ENCODE measurements at places on chromosomes 2 and 18.
A peak's percentile ranks its signal among the peaks of the same experiment; 100 is the strongest.

DNA sequence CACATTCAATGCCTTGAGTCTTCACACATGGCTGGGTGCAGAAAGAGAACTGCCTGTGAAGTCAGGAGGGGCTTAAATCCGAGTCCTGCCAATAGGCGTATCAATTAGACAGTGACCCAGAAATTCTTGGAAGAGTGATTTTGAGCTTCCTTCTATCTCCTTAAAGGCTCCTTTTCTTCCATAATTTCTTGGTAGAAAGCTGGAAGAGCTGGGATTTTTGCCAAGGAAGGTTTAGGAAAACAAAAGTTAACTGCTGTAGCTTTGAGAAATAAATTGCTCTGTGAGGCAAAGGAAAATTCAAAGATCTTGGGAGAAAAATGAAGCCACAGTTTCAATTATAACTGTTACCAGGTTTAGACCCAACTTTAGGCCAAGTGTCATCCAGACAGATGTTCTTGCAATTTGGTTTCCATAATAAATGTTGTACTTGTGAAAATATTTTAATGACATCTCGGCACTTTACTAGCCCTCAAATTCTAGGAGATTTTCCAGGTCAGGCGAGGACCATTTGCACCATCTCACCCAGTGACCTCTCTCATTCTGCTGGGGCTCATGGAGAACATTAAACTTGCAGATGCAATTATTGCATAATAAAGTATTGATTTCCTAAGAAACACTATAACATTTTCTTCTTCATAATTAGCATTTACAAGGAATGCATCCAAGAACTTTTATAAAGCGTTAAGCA lies 329.7 kb upstream of the MEIS1 start:
- DNase-seq = no peak

DNA sequence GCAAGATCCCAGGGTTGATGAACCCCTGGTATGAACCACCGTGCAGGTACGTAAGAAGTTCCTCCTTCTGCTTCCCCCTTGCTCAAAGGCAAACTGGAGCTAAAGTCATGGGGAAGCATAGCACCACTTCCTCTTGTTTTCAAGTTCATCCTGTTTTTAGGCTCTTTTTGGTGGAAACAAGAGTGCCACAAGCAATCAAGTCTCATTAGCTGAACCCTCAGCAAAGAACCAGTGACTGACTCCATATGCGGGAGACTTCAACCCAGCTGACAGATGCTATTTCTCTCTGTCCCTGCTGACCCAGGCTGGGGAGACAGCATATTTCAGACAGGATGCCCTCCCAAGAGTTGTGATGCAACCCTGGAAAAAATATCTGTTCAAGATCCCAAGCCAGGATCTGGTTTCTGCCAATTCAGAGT lies 47.7 kb downstream of the BCL2 start:
- no peak for DNase-seq

DNA sequence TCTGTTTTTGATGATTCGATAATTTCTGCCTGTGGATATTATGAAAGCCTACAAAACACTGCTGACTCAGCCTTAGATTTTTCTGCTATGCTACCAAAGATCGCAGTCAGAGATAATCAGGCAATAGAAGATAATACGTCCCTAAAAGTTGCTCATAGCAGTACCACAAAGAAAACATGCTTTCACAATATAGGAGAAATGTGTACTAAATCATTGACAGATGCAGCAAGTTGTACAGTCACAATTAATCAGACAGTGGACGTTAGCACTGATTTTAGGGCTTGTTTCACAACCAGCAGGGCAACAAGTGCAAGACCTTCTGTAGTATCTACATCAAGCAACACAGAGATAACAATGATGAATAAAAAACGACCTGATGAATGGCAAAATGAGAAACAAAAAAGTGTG lies 19.5 kb downstream of the RBM44 start:
- no peak for DNase-seq

- no peak for DNase-seq
These were observed 3.7 kb downstream of the TNFRSF11A start for GRCh38 chr18:62328586-62329525.

DNA sequence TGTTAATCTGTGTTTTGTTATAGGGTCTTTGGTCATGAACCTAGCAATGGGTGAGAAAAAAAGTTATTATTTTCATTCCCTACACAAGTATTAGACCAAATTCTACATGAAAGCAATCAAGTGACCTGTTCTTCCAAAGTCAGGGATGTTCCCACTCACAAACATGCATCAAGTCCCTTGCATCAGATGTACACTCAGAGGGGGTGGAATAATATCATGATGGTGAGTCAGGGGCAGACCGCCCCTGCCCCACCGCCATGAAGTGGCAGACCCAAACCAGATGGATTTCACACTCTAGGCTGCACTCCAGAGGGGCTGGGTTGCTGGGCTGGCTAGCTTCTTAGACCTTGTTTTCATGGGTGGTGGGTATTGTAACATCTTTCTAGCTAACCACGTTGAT lies 91.4 kb downstream of the ACAA2 start:
- no peak for DNase-seq

DNA sequence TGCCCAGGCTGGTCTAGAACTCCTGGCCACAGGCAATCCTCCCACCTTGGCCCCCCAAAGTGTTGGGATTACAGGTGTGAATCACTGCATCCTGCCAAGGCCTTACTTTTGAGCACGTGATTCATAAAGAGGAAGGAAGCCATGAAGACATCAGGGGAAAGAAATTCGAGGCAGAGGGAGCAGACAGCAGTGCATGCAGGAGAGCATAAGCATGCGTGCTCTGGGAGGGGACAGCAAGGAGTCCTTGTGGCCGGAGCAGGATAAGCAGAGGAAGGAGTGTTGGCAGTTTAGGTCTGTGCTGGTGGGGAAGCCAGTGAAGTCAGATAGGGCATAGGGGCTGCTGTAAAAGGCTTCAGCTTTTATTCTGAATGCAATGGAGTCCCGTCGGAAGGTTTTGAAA lies 400.5 kb upstream of the RAB12 start:
- no peak for DNase-seq

GRCh38 chr18:54883816-54884604 lies 55.7 kb downstream of the RAB27B start:
- DNase-seq = no peak

- no peak for DNase-seq
These were observed 4.5 kb upstream of the GPR55 start for GRCh38 chr2:230929381-230930148.

GRCh38 chr2:161321944-161322648 lies 13.9 kb downstream of the PSMD14 start:
- DNase-seq = no peak

- DNase-seq = no peak
These were observed 62.4 kb upstream of the TNP1 start for GRCh38 chr2:216922175-216922780.

GRCh38 chr2:56009758-56010458 lies 86.3 kb upstream of the EFEMP1 start:
- no peak for DNase-seq

- peak; percentile 56 for DNase-seq
These were observed 47.4 kb downstream of the VWA3B start for GRCh38 chr2:98134172-98135005.

- DNase-seq = no peak
These were observed 15.4 kb downstream of the HJURP start for GRCh38 chr2:233838726-233839446.

DNA sequence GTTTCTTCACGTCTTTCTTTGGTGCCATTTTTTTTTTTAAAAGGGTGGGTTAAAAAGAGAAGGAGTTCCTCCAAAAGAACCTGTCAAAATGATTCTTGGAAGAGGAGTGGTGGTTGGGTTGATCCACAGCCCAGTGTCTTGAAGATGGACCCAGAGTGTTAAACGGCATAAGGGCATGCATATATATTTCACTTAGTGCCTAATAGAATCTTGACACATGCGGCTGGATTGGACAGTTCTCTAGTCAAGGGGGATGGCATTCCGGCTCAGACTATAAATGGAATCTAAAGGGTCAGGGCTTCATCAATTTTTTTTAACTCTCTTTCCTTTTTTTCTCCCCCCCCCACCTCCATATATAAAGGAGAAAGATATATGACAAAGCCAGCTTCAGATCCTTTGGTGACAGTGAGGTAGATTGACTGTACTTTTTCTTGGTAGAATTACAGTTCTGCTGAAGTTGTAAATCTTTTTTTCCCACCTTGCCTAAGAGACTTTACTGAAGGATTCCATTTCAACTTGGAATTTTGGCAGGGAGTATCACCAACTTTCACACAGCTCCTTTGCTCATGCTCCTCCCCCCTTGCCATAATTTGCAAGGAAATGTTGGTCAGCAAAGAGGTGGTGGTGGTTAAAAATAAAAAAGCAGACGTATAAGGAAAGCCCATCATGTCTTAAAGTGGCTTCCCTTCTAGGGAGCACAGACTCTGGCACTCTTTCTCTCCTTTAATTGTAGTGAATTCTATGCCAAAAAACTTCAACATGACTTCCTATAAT lies at the start of gene MYL1:
TSS of gene MYL1 (minus strand) at position 160 of the 774 bp plus-strand sequence. CDS start at position 28, 132 bp downstream.
- DNase-seq = no peak

DNA sequence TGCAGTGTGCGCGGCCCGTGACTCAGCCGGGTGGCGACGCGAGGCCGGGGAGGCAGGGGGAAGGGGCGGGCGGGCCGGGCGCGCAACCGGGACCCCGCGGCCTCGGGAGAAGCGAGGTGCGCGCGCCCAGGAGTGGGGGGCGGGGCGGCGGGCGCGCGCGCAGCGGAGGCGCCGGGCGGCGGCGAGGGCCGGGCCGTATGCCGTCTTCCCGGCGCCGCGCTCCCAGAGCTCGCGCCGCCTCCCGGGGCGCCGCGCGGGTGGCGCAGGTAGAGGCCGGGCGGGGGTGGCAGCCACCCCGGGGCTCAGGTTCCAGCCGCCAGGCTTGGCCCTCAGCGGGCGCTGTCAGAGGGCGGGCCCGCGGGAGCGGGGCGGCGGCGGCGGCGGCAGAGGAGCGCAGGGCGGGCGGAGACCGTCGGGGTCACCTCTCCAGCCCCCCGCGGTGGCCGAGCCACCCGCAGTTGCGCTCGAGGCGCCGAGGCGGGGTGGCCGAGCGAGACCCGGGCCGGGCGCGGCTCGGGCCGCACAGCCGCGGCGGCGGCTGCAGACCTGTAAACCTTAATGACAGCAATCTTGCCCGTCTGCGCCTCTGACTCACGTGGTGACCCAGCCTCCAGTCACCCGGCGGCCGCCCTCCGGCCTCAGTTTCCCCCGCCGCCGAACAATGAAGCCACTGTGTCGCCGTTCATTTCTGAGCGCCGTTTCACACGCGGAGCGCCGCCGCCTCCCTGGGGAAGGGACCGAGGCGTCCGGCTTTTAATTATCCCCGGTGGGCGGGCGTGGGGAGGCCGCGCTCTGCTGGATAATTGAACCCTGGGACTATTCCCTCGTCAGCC lies 25.3 kb upstream of the SMAD7 start:
- no peak for DNase-seq

DNA sequence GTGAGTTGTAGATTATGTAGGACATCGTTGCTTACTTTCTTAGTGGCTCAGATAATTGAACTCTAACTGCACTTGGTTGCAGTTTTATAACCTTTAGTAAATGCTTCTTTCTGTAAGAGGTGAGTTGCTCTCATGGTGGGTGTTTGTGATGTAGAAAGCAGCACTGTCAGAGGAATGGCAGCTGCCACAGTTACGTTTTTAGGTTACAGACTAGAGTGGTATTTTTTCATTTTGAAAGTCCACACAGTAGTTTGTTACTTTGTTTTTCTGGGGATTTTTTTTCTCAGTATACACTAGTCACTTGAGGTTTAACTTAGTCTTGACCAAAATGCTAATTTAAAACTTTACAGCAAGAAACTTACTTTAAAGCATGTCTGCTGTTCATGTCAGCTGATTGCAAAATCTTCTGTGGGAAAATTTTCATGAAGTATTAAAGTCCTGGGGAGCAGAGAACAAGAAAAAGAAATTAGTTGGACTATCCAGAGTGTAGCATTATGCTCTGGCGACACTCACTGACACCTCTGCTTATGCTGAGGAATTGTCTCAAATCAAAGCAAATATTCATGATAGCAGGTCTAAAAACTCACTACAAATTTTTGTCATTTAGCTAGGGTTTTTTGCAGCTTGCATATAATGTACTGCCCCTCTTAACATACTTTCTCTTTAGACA lies 14.8 kb downstream of the AFTPH start:
- DNase-seq = no peak

GRCh38 chr2:4745056-4745991 lies 946.9 kb upstream of the SOX11 start:
- DNase-seq = no peak

- no peak for DNase-seq
These were observed 377.6 kb upstream of the NETO1 start for GRCh38 chr18:73245345-73245744.

GRCh38 chr18:79604913-79605880 lies 74.4 kb upstream of the CTDP1 start:
- DNase-seq = no peak

DNA sequence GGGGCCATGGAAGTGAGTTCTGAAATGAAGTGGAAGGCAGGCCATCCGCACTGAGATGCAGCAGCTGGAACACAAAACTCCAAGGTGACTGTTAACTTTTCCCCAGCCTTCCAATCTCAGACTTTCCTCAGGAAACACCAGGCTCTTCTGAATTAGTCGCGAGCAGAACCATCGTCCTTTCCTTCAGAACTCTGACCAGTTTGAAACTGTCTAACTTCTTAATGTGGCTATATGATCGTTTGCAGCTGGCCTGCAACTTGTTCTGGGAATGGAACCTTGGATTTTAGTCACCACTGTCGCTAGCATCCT lies 620 bp upstream of the RPL37A start:
- no peak for DNase-seq

GRCh38 chr2:238462782-238463396 lies 36.2 kb downstream of the ASB1 start:
- no peak for DNase-seq
